HepG2 (cell line): ENCODE measurements at places on chromosomes 7 and 10. TPM values are rescaled to one million over a fixed set of nuclear protein-coding genes. Genes with fewer than 3 reads are reported as not detected.

ACSL5 gene
- total RNA-seq, result 32.7 and 56.4 TPM in 2 replicates

NAT16 gene
- not detected in 2 replicates for total RNA-seq

PRKG1 gene
- total RNA-seq, result not detected in 2 replicates

PROSER2 gene
- total RNA-seq, result 6.7 and 6.9 TPM in 2 replicates

SH2D4B gene
- not detected in 2 replicates for total RNA-seq

GLI3 gene
- not detected in 2 replicates for total RNA-seq

HMX3 gene
- total RNA-seq, result not detected in 2 replicates

XPNPEP1 gene
- 28.4 and 30.3 TPM in 2 replicates for total RNA-seq

C7orf57 gene
- not detected in 2 replicates for total RNA-seq

LAMB4 gene
- not detected in 2 replicates for total RNA-seq

ASB15 gene
- not detected in 2 replicates for total RNA-seq

NKX2-3 gene
- total RNA-seq, result not detected in 2 replicates

PDE6C gene
- 0.39 and 0.64 TPM in 2 replicates for total RNA-seq

ASIC3 gene
- not detected in 2 replicates for total RNA-seq

AKR1D1 gene
- total RNA-seq, result 37.0 and 59.5 TPM in 2 replicates

PDLIM1 gene
- total RNA-seq, result 123 and 183 TPM in 2 replicates
